ENCODE measurements at places on chromosomes 13 and 19.
A peak's percentile ranks its signal among the peaks of the same experiment; 100 is the strongest.

- peaks cover 84% of the 10 kb centered on the region for H3K36me3 ChIP-seq
- H3K4me3 ChIP-seq: no peak overlapping the region
- no peak for DNase-seq
- no peaks in the 10 kb centered on the region for H3K27me3 ChIP-seq
These were observed 30.0 kb downstream of the ZNF91 start for GRCh38 chr19:23365222-23365621.

DNA sequence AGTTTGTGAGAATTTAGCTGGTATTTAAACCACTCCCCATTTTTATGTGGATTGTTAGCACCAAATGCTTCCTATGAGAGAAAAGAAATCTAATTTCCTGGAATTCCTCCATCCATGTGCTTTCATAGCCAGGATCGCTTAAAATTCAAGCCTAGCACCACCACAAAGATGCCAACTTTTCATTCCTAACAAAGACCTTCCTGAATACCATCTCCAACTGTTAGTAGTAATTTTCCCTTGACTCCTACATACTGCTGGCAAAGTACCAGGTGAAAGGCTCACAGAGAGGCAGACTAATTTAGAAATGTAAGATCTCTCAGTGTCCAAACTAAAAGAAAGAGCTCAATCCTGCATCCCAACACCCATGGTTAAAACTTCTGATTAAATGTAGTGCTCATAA, 386.3 kb downstream of the KCTD12 start:
- H3K27ac ChIP-seq: no peak overlapping the region
- H3K4me1 ChIP-seq: no peaks in the 10 kb centered on the region
- H3K36me3 ChIP-seq: no peaks in the 10 kb centered on the region

GRCh38 chr13:88288326-88288725, 617.2 kb downstream of the SLITRK5 start:
- no peak for DNase-seq
- H3K36me3 ChIP-seq: no peaks in the 10 kb centered on the region
- H3K27ac ChIP-seq: no peak overlapping the region
- no peak overlapping the region for H3K4me3 ChIP-seq

DNA sequence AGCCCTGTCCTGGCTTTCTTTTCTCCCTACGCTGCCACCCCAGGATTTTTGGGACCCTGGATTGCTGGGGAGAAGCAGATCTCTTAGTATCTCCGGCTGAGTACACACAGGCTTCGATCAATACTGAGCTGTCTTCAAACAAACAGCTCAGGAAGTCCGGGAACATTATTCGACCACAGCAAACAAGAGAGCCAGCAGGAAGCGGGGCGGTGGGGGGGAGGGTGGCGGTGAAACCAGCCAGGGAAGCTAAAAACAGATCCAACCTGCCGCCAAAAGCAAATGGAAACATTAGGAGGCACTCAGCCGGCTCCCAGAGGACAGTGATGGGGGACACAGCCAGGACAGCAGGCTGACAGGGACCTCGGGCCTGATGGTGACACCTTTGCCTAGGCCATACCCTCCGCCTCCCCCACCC, 12.2 kb upstream of the BCAM start:
- no peak overlapping the region for H3K27ac ChIP-seq
- no peaks in the 10 kb centered on the region for H3K27me3 ChIP-seq
- no peaks in the 10 kb centered on the region for H3K4me1 ChIP-seq
- H3K36me3 ChIP-seq: peaks cover 29% of the 10 kb centered on the region

GRCh38 chr13:44229371-44230030, 144.1 kb upstream of the SERP2 start:
- H3K4me1 ChIP-seq: peaks cover 17% of the 10 kb centered on the region
- H3K27ac ChIP-seq: no peak overlapping the region
- no peak for DNase-seq
- H3K27me3 ChIP-seq: no peaks in the 10 kb centered on the region
- H3K36me3 ChIP-seq: no peaks in the 10 kb centered on the region

GRCh38 chr13:35767256-35767976, 290.9 kb upstream of the MAB21L1 start:
- no peak overlapping the region for H3K27ac ChIP-seq
- H3K27me3 ChIP-seq: no peaks in the 10 kb centered on the region
- H3K4me1 ChIP-seq: peaks cover 5% of the 10 kb centered on the region
- no peak overlapping the region for H3K4me3 ChIP-seq

DNA sequence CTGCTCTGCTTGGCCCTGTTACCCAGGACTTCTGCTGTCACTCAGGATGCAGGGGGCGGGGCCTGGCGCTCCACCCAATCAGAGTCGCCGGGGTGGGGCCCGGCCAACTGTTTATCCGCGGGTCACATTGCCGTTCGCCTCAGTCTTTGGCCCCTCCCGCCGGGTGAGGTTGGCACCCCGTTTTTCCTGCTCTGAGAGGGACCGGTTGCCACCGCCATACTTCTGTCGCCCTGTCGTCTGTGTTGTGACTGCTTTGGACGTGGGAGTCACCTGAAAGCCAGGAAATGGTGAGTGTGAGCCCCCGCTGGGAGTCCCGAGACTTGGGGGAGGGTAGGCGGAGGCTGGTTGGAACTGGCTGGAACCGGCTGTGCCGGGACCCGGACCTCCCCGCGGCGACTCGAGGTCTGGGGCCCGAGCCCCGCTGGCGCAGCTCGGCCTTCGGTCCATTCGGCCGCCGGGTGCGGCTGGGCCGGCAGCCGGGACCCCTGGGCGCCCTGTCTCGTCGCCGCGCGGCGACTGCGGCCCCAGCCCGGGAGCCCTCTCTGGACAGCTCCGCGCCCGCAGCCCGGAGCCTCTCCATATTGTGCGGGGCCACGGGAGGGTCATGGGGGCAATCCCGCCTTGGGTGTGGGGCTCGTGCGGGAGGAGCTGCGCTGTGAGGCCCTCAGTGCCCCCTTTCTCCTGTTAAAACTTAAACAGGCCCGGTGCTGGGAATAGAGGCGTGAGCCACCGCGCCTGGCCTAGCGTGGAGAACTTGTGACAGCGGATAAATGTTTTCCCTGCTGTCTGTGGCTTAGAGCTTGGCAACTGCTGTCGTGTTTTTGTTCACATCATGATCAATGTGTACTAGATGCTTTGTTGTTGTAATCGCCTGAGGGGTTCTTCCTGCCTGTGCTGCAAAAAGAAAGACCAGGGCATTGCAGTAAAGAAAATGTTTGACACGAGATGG, at the start of gene ZNF844:
Gene ZNF844, plus strand, starts transcription at position 142 of the 949 bp plus-strand sequence. Its CDS starts 143 bp downstream, at position 285.
- no peak within 1 kb of the TSS for H3K27ac ChIP-seq
- no peak within 1 kb of the TSS for H3K4me3 ChIP-seq
- H3K36me3 ChIP-seq: no peaks in the 10 kb centered on the region
- no peak for DNase-seq
- no peaks in the 10 kb centered on the region for H3K27me3 ChIP-seq
- no peaks in the 10 kb centered on the region for H3K4me1 ChIP-seq

DNA sequence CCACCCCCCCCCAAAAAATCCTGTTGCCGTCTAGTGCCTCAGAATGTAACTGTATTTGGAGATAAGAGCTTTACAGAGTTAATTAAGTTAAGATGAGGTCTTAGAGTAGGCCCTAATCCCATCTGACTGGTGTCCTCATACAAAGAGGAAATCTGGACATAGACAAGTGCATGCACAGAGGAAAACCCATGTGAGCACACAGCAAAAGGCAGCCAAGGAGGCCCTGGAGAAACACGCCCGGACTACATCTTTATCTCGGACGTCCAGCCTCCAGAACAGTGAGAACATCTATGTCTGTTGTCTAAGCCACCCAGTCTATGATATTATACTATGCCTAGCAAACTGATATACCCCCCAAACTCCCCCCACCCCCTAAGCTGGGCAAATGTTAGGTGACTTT, 193.8 kb downstream of the KATNAL1 start:
- DNase-seq: peak; percentile 4
- peak overlapping the region; percentile 13 for H3K27ac ChIP-seq
- peak overlapping the region; percentile 72 for H3K4me3 ChIP-seq
- H3K4me1 ChIP-seq: peaks cover 25% of the 10 kb centered on the region

DNA sequence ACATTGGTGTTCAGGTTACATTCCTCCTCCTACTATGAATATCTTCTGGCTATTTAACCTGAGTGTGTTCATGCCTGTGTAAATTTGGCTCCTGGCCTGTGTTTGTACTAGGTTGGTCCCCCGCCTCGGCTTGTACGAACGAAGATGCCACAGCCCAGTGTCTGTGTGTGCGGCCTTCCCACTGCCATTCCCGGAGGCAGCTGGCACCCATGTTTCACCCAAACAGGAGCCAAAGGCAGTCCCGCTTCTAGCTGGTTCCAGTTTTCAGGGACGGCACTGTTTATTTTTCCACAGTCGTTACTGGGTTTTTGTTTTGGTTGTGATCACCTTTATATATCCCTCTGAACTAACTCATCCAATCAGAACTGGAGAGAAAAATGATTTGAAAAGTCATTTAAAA, 102.5 kb upstream of the ZNF536 start:
- no peaks in the 10 kb centered on the region for H3K4me1 ChIP-seq
- H3K27me3 ChIP-seq: no peaks in the 10 kb centered on the region
- DNase-seq: no peak
- no peak overlapping the region for H3K4me3 ChIP-seq
- no peaks in the 10 kb centered on the region for H3K36me3 ChIP-seq
- no peak overlapping the region for H3K27ac ChIP-seq

- no peaks in the 10 kb centered on the region for H3K27me3 ChIP-seq
- H3K27ac ChIP-seq: no peak overlapping the region
- no peak for DNase-seq
These were observed 149.8 kb upstream of the TNFSF11 start for GRCh38 chr13:42424182-42424581.
